ENCODE measurements at places on chromosomes 3 and 15. TPM values are rescaled to one million over a fixed set of nuclear protein-coding genes. Genes with fewer than 3 reads are reported as not detected.

Gene RAD51
- 1.7 TPM for polyA plus RNA-seq

Gene PEX5L
- 0.15 TPM for polyA plus RNA-seq

- DNase-seq, result no peak
Measured at GRCh38 chr3:116000311-116000710, 377.0 kb downstream of the GAP43 start.

DNA sequence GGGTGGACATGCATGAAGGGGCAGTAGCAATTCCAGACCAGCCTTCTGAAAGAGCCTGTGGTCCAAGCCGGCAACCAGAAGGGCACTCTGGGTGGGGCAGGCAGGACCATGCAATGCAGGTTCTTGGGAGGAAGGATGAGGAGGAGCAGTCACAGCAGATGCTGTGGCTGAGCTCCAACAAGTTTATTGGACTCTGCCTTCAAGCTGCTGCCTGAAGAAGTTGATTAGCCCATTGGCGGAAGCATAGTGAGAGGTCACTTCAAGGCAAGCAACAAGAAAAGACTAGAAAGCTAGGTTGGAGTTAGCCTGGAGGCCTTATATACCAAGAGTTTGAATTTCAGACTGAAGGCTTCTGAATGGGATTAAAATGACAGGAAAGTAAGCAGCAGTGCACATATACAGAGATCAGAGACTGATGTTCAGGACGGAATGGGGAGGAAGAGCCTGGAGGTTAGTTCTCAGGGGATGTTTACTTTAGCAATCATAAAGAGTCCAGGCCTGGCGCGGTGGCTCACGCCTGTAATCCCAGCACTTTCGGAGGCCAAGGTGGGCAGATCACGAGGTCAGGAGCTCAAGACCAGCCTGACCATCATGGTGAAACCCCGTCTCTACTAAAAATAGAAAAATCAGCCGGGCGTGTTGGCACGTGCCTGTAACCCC is 39.9 kb downstream of the SFMBT1 start:
- DNase-seq, result no peak
